ENCODE measurements at places on chromosomes 3 and 15.
A peak's percentile ranks its signal among the peaks of the same experiment; 100 is the strongest.

- DNase-seq, result no peak
Measured at GRCh38 chr3:47512416-47513124, 942 bp downstream of the ELP6 start.

- DNase-seq, result no peak
Measured at GRCh38 chr3:30776186-30776815, 118.2 kb downstream of the GADL1 start.

- DNase-seq, result no peak
Measured at GRCh38 chr3:3801494-3801841, 2.2 kb downstream of the LRRN1 start.

DNA sequence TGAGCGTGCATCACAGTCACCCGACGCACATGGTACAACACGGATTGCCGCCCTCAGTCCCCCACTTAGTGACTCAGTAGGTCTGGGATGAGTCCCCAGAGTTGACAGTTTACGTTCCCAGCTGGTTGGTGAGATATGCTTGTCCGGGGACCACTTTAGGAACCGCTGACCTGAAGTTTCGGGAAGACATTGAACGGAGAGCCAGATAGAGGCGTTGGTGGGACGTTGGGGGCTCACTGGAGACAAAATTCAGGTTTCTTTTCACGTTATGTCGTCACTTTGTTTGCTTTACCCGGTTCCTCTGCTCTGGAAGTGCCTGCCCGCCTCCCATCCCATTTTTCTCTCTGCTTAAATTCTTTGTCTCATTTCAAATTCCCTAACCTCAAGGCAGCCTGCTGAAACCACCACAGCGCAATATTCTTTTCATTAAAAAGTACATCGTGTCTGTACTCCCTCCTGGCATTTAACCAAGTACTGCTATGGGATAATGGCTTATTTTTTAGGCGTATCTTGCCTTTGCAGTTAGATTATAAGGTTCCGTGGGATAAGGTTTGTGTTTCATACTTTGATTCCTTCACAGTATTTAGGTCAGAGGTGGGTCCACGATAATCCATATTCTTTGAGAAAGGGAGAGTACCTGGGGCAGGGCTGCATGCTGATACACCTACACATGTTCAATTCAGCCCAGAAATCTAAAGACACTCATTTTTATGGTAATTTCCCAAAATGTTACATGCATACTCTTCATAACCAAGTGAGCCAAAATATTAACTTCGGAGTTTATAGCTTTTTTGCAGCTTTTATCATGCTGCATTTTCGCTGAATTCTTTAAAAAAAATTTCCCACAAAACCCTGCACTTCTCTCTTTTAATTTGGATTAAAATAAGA is 921 bp downstream of the LMLN start:
- peak; percentile 77 for DNase-seq

GRCh38 chr3:183331498-183331897 is 78.4 kb downstream of the B3GNT5 start:
- no peak for DNase-seq

DNA sequence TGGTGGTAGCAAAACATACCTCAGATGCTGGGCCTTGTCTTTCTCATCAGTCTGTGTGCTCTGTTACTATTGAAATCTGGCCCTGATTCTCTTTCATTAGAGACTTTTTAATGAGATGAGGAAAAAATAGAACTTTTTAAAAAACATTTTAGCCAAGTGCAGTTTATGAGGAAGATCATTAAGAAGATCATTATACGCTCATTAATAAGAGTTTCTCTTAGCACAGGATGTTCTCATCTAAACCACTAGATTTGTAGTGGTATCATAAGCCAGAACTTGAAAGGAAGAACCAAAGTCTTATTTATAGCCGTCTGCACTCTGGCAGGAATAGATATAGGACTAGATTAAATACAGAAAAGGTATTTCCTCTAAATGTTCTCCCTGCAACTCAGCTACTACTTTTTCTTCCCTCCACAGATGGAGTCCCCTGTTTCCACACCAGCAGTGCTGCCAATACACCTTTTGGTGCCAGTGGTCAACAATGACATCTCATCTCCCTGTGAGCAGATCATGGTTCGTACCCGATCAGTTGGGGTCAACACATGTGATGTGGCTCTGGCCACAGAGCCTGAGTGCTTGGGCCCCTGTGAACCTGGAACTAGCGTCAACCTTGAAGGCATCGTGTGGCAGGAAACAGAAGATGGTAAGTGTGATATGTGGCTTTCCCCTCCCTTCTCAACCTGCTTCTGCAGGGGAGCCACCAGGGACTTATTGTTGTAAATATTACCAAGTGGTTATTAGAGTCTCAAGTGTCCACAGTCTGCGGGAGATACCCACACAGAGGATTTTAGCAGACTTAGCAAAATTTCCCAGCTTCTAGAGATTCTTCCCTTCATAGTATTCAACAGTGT is 152.8 kb downstream of the RBPMS2 start:
- no peak for DNase-seq

DNA sequence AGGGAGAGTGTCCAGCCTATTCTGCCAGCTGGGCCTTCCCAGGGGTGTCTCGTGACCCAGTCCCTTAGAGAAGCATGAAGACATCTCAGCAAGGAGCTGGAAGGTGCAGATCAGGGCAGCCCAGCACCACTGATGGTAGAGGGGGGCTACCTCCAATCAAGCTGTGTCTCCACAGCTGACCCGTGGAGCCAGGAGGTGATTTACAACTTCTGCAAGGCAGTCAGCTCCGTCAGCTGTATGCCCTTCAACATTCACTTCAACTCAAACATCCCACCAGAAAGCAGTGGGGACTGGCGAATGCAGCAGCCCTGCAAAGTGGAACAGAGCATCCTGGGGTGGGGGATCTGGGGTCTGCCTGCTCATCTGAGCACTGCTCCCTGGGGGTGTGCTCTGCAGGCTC is 32.6 kb upstream of the FRG2C start:
- no peak for DNase-seq

DNA sequence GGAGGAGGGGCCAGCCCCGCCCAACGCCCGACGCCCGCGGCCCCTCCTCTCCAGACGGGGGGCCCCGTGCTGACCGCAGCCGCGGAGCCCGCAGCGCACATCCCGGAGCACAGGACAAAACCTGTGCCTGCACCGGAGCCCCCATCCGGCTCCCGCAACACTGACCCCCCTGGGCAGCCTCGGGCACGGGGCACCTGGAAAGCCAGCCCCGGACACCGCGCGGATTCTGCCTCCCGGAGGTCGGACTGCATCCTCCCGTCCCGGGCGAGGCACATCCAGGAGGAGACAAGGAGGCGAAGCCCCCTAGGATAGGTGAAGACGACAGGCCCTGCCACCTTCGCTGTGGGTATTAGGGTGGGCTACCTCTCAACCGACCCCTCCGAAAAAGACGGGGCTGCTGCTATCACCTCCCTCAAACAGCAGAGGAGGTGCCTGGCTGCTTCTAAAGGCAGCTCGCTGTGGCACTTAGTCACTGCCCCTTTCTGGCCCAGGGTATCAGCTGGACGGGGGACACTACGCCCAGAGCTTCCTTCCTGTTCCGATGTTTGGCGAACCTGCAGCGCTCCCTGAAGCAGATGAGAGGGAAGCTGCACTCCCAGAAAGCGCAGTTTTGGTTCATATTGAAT is 10.6 kb downstream of the XXYLT1 start:
- DNase-seq, result no peak

DNA sequence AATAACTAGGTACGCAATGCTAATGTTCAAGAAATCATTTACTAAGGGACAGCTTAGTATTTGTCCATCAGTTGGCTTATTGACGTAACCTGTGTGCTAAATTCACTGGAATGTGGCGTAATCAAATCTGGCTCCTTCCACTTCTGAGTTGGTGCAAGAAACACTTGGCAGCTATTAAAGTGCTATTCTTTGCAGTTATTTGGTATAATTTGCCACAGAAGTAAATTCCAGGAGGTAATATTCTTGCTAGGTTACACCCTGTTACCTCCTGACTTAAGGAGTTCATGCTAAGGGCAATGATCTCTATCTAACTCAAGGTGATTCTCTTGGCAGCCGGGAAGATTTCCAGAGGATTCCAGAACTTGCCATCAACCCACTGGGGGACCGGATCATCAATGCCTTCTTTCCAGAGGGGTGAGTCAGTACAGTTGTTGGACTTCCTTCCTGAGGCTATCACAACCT is 25.5 kb downstream of the CHP1 start:
- DNase-seq, result no peak

DNA sequence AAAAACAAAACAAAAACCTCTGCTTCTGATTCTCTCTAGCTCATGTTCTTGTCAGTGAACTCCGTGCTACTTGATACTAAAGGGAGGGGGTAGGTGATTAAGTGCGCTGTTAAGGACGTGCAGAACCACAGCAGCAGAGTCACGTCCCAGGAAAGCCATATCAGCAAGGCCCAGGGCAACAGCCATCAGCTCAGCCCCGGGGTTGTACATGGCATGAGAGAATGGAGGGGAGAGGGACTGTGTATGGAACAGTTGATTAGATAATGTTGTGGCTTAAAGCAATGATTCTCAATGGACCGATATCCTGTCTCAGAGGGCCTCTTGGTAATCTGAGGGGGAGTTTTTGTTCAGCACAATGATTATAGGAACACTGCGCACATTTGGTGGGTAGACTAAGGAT is 27.6 kb downstream of the C2CD4A start:
- DNase-seq, result no peak

DNA sequence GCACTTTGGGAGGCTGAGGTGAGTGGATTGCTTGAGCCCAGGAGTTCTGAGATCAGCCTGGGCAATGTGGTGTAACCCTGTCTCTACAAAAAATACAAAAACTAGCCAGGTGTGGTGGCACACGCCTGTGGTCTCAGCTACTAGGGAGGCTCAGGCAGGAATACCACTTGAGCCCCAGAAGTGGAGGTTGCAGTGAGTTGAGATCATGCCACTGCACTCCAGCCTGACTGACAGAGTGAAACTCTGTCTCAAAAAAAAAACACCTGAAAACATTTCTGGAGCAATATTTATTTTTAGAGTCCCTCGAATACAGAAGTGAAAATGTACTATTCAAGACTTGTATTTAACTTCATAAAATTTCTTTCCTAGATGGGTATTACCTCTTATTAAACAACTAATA is 4.6 kb downstream of the SPCS1 start:
- no peak for DNase-seq

DNA sequence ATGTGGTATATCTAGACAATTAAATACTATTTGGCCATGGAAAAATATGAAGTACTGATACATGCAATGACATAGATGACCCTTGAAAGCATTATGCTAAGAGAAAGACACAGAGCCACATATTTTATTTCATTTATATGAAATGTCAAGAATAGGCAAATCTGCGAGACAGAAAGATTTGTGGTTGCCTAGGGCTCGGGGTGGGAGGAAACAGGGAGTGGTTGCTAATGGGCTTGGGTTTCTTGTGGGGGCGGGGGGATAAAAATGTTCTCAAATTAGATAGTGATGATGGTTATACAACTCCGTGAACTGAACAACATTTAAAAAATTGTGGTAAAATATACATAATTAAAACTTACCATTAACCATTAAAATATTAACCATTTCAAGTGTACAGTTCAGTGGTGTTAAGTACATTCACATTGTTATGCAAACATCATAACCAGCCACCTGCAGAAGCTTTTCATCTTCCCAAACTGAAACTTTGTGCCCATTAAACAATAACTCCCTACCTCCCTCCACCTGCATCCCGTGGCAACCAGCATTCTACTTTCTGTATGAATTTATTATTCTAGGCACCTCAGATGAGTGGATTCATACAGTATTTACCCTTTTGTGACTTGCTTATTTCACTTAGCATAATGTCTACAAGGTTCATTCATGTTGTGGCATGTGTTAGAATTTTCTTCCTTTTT is 24.3 kb upstream of the ANP32A start:
- no peak for DNase-seq

- no peak for DNase-seq
Measured at GRCh38 chr3:16545413-16546185, 32.1 kb upstream of the RFTN1 start.

DNA sequence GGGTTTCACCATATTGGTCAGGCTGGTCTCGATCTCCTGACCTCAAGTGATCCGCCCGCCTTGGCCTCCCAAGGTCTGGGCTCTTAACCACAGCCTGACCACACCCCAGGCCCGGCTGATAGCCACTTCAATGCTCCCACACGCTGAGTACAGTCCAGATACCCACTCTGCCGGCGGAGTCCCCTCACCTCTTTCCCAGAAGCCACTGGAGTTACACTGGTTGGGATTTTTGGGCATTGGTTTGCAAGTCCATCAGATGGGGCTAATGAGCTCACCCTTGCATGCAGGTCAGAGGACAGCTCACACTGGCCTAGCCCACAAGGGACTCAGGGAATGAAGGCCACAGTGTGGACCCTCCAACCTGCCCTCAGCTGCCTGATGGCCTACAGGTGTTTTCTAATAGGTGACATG is 60.1 kb downstream of the IQSEC1 start:
- DNase-seq, result no peak

DNA sequence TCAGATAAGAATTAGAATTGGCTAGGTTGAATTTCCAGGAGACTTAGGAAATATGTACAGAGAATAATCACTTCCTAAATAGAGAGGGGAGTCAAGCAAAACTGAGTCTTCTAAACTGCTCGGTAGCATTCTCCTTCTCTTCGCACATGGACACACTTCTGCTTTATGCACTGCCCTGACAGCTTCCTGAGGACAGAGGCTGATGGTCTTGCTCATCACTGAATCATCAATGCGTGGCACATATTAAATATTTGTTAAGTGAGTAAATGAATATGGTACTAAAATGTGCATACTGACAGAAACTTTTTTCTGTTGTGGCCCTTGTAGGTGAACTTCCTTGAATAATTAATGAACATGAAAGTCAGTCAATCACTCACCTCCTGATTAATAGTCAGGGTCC is 315.5 kb downstream of the FHIT start:
- DNase-seq, result no peak

DNA sequence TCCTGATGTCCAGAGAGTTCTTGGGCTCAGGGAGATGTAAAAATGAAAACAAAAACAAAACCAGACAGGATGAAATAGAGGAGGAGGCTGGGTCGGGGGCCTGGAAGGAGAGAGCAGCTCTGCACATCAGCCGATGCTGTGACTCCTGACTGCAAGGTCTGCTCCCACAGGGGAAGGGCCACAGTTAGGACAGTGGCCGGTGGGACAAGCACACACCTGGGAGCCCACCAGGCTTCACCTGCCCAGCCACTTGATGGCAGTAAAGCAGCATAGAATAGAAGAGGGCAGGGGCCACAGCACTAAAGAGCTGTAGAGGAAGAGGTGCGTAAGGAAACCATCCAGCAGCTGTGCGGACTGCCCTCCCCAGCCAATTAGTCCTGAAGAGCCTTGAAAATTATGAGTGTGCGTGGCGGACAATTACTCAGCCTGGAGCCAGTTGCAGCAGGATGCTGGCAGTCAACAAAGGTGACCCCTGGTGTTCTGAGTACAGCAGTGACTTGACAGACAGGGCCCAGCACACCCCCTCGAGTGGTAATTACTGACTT is 29.8 kb downstream of the ALS2CL start:
- no peak for DNase-seq

- no peak for DNase-seq
Measured at GRCh38 chr15:100111125-100112060, 230.4 kb downstream of the ADAMTS17 start.

DNA sequence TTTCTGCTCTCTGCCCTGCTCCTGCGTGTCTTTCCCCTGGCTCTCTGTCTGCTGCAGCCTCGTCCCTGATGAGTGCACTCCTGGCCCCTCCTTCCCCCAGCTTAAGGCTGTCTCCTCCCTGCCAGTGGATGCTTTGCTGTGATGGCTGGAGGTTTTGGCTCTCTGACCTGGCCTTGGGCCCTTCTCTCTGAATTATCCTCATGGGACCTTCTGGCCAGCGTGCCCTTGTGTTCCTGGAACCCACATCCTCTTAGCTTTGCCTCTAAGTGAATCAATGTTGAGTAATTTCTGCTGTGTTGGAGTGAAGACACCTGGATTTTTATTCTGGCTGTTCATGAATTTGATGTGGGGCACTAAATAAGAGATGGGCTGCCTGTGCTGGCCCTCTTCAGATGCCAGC is 9.8 kb upstream of the TNFAIP8L3 start:
- no peak for DNase-seq

Data from SK-N-MC (cell line).